ENCODE measurements at places on chromosomes 3 and 15.

- no peak for DNase-seq
These were observed 491.2 kb upstream of the PDZRN3 start for GRCh38 chr3:74115906-74116305.

GRCh38 chr15:36271048-36271447 lies 308.4 kb upstream of the CDIN1 start:
- DNase-seq, result no peak

DNA sequence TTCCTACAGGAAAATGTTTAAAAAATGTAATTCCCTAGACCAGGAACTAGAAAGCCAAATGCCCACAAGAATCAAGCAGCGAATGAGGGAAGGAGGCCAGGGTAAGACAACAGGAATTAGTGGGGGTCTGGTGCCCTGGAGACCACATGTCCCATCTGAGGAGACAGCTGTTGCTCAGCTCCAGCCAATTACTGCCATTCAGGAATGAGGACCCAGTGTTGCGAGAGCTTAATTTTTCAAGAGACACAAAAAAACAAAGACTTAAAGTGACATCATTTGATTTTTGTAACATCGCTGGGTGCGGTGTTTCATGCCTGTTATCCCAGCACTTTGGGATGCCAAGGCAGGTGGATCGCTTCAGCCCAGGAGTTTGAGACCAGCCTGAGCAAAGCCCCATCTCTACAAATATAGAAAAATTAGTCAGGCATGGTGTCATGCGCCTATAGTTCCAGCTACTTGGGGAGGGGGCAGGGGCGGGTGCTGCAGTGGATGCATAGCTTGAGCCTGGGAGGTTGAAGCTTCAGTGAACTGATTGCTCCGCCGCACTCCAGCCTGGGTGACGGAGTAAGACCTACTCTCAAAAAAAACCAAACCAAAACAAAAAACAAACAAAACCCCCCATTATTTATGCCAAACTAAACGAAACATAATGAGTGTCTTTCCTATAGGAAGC lies 52.8 kb upstream of the LRIG1 start:
- DNase-seq, result no peak

- DNase-seq, result no peak
These were observed 13.8 kb upstream of the KCNMB2 start for GRCh38 chr3:178522200-178523052.

DNA sequence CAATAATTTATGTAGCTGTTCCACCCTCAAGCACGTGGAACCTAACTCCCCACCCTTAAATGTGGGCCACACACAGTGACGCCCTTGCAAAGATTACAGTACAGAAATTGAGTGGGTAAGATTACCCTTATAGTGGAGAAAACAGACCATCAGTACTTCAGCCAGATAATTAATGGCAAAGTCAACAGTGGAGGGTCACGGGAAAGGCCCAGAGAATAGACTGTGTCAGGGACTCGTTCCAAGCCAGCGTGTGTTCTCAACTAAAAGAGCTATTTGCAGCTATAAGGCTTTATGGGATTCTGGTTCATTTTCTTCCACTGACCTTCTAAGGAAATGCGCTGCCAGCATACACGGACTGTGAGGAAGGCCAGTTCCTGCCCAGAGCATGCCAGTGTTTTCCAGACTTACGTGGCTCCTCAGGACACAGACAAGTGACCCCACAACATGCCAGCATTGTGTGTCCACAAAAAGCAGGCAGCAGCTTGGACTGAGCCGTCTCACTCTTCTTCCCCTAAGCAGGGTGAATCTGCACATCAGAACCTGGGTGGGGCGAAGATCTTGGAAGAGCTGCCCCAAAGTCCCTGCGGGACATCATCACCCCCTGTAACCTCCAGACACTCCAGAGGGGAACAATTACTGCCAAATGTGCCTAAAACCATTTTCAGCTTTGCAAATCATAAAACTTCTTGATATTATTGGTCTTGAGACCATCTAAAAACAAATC lies 428.5 kb downstream of the OCA2 start:
- DNase-seq, result no peak

- DNase-seq, result no peak
These were observed 90.0 kb downstream of the FAM43A start for GRCh38 chr3:194775731-194776130.

GRCh38 chr3:109373933-109374332 lies 36.6 kb upstream of the DPPA4 start:
- no peak for DNase-seq

DNA sequence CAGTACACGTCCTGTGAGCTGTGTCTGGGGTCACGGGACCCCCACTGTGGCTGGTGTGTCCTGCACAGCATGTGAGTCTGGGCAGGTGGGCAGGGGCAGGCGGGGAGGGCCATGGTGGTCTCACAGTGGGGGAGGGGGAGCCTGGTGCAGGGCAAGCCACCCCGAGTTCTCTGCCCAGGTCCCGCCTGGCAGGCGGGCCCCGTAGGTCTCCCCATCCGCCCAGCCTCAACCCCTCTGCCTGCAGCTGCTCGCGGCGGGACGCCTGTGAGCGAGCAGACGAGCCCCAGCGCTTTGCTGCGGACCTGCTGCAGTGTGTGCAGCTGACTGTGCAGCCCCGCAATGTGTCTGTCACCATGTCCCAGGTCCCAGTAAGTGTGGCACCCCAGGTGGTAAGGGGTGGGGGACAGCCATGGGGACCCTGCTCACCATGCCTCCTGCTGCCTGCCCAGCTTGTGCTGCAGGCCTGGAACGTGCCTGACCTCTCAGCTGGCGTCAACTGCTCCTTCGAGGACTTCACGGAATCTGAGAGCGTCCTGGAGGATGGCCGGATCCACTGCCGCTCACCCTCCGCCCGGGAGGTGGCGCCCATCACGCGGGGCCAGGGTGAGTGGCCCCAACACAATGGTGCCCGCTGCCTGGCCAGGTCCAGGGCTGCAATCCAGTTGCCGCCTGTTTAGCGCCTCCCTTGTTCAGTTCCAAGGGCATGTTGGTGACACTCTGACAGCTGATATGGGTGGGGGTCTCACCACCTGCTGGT lies 21.9 kb downstream of the PLXNA1 start:
- no peak for DNase-seq

DNA sequence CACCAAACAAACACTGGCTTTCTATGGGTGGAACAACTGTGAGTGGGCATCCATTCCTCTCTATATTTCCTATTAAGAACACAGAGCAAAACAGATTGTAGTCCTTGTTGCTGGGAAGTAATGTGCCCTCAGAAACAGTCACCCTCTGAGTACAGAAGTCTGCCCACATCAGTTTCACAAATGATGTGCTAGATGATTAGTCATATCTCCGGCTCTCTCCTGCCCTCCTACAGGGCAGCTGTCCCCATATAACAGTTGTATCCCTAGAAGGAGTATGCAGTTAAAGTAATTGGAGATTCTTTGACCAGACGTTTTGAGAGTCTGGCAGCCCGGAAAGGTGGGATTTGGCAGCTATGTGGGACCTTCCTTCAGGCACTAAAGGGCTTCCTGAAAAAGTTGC lies 159.9 kb downstream of the APBA2 start:
- no peak for DNase-seq

- no peak for DNase-seq
These were observed 257.5 kb downstream of the MFSD1 start for GRCh38 chr3:159059395-159059794.

DNA sequence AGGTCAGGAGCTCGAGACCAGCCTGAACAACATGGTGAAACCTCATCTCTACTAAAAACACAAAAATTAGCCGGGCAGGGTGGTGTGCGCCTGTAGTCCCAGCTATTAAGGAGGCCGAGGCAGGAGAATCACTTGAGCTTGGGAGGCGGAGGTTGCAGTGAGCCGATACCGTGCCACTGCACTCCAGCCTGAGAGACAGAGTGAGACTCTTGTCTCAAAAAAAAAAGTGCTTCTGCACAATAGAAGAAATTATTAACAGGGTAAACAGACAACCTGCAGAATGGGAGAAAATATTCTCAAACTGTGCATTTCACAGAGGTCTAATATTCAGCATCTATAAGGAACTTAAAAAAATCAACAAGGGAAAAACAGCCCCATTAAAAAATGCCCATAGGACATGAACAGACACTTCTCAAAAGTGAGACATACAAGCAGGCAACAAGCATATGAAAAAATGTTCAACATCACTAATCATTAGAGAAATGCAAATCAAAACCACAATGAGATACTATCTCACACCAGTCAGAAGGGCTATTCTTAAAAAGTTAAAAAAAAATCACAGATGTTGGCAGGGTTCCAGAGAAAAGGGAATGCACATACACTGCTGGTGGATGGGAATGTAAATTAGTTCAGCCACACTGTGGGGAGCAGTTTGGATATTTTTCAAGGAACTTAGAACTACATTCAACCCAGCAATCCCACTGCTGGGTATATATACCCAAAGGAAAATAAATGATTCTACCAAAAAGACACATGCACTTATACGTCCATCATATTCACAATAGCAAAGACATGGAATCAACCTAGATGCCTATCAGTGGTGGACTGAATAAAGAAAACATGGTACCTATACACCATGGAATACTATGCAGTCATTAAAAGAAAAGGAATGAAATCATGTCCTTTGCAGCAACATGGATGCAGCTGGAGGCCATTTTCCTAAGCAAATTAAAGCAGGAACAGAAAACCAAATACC lies 75.5 kb downstream of the MSL2 start:
- DNase-seq, result peak; percentile 12

DNA sequence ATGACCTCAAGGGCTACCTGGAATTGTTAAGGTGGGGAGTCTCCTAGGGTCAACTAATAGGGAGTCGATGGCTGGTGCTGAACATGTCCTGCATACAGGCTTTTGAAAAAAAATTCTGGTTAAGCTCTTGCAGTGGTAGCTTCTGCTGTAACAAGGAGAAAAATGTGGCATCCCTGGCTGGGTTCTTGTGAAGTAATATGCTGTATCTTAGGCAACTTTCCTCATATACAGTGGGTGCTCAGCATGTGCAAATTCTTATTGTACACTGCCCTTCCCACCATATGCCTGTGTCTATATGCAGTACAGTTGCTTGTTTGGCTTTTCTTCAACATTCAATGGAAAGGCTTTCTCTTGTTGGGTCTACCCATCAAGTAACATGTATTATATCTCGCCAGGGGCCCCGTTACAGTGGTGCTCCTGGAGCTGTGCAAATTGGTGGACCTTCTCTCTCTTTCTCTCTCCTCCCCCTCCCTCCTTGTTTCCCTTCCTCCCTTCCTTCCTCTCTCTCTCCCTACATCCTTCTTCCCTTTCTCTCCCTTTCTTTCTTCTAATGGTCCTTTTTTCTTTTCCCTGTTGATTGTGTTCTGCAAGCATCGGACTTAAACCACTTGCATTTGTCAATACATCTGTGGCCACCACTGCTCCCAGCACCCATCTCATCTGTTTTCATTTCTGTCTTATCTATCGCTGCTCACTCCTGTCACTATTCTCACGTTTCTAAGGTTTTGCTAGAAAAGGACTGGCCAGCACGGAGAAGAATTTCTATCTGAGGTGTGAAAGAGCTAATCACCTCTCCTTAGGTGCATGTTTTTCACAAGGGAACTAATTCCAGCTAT lies 35.2 kb downstream of the TGFBR2 start:
- no peak for DNase-seq

DNA sequence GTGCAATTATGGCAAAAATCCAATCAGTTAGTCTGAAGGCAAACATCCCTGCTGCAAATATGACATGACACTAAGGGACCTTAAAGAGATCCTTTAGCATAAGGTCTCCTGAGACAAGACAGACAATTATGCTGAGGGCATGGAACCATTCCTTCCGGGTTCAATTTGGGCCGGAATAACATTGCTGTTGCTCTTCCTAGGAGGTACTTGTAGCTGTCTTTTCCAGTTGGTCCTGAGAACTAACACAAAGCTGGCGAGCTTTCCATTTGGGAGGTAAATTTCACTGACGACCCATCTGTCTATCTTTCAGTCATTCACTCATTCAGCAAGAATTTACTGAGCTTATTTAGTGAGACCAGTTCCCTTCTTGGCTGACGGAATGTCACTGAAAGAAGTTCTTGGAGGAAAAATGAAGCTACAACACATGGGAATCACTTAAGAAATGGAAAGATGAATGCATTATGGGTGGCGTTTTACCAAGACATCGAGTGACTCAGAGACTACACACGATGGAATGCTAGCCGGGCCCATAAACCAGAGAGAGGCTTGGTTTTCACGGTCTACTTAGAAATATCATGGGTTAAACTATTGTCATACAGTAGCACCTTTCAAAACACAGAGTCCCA lies 215.5 kb downstream of the PDZRN3 start:
- peak; percentile 40 for DNase-seq

- no peak for DNase-seq
These were observed 2.7 kb upstream of the DMXL2 start for GRCh38 chr15:51625236-51625635.

DNA sequence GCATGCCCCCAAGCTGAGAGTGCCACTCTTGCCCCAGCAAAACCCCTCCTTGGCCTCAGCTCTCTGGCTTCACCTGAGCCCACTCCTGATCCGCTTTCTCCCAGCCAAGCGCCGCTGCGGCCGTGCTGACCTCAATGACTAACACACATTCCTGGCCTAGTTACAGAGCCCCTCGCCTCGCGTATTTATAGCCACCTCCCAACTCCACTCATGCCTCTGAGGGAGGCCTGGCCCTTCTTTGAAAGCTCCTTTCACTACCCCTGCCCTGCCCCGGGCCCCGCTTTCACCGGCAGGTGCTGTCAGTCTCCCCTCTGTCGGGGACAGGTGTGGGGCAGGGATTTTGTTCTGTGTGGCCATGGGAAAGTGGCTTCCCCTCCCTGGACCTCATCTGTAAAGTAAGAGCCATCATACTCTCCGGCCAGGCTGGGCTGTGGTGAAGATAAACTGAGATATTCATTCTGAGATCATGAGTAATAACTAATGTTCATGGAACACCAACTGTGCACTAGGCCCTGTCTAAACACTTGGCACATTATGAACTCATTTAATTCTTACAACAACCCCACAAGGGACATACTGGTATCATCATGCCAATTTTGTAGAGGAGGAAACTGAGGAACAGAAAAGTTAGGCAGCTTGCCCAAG lies 13.2 kb upstream of the ATP2B2 start:
- DNase-seq, result peak; percentile 4

DNA sequence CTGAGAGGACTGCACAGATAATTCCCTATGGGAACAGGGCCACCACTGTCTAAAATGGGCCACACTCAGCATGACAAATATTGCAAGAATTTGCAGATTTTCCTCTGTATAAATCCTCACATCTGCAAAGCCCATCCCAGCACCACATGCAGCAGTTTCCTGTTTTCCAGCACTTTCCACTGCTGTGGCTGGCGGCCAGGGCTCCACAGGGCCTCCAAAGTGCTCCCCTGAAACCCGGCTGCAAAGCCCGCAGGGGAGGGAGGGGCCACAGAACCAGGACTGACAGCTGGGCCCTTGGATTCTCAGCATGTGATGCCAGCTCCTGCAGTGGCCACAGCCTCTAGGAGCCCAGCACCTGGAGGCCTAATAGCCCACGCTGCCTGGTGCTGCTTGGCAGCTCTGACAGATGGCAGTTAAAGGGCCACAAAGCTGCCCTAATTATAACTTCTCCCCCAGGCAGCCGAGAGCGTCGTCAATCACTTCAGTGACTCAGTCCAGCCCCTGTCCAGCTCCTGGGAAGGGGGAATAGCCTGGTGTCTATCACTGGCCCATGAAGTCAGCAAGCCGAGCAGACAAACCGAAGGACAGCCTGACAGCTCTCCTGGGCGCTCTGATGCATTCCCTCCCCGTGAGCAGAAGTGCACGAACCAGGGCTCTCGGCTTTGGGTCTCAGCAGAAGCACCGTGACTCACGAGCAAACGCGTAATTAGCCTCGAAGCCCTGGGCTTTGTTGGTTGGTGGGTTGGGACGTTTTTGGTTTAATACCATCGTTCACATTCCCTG lies 4.7 kb downstream of the LRRC15 start:
- DNase-seq, result peak; percentile 69

- no peak for DNase-seq
These were observed 113.9 kb upstream of the MANF start for GRCh38 chr3:51271172-51271571.

Measured in AG04449 (cell line).